ENCODE measurements at places on chromosomes 6 and 20.

DNA sequence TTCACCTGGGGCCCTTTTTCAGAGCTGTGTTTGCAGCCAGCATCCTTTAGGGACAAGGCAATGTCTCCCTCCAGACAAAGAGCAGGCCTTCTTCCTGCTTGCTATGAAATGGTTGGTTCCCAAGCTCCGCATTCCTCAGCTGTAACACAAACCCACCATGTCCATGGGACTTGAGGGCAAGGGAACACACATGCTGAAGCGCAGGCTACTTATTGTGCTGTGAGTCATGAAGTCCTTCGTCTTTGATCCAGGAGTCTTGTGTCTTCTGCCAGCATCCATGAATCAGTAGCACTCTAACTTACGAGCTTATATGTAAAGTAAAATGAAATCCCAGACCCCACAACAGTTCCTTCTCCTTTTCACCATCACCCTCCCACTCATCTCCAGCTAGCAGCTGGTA lies 59.0 kb downstream of the ANKRD60 start:
- no peak for DNase-seq

DNA sequence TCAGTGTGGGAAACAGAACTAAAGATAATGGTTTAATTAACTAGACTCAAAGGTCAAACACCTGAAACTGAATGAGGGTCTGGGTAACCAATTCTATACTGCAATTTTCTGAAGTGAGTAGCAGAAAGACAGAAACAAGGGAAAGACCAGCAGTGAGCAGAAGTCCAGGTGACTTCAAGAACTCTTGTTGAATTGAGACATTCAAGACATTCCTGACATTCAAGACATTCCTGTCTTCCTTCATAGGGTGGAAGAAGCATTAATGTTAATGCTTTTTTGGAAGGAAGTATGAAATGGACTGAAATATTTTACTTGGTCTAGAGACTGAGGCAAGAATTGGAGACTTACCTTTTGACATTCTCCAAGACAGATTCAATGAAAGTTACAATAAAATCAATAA lies 529.9 kb upstream of the MMS22L start:
- DNase-seq = no peak

GRCh38 chr6:119256978-119257462 lies 92.5 kb downstream of the MAN1A1 start:
- no peak for DNase-seq

DNA sequence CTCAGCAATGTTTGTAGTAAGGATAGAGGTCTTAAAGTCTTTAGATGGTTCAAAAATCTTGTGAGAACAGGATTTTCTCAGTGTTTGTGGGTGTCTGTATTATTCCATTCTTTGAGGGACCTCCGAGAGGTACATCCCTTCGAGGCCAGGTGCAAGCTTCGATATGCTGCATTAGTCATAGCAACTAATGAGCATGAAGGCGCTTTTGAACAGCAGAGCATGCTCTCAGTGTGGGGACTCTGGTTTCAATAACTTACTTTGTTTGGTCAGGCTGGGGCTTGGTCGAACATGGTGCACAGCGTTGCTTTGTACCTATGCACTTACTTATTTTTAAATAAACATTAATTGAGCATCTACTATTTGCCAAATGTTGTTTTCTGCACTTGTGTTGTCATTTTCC lies 297.9 kb downstream of the CLIC5 start:
- DNase-seq = no peak

- DNase-seq = no peak
These were observed 26.7 kb downstream of the TNXB start for GRCh38 chr6:32082478-32082877.

DNA sequence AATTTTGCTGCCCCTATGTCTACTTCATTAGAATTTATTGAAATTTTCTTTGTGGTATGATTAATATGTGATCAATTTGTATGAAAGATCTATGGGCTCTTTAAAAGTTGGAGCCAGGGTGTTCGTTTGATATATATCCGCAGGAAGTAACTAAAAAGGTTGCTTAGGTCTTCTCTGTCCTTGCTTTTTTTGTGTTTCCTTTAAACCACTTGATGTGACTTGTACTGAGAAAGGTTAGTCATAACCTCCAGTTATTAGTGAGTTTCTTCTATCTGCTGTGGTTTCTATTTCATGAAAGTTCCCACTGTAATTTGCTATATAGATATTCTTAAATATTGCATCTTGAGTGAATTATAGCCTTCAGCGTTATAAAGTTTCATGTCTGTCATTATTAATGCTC lies 585.3 kb upstream of the ARID1B start:
- no peak for DNase-seq

- no peak for DNase-seq
These were observed 41.2 kb downstream of the IGF2R start for GRCh38 chr6:160010067-160010466.

DNA sequence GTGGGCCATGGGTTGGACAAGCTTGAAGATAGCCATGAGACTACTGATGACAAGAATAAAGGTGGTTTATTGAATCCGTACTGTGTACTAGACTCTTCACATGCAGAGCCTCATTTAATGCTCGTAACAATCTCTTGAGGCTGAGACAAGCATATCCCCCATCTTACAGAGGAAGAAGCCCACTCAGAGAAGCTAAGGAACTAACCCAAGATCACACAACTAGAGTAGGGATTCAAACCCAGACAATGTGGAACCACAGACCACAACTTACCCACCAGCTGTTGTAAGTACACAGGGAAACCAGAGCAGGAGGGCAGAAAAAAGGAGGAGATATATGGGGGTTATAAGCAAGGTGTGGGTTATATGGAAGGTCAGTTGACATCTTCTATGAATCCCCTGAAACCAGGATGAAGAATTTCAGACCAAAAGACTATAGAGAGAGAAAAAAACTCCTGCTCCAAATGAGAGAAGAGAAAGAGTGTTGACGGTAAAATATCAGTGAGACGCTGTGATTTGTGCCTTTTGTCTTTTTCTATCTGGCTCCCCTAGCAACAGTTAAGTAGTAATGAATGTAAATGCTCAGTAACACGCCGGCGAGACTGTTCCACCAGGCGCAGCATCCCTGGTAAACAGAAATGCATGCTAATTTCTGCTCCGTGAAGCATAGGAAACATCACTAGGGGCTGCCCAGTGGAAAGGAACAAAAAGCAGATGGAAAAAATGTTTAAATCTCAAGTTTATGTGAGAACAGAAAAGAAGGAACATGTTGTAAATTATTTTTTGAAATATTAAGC lies 80.1 kb upstream of the SLC22A16 start:
- no peak for DNase-seq

GRCh38 chr20:8809107-8809953 lies 259.6 kb upstream of the PLCB4 start:
- DNase-seq = no peak

GRCh38 chr20:24953209-24953575 lies 4.1 kb downstream of the CST7 start:
- DNase-seq = no peak

GRCh38 chr6:41635365-41635764 lies 2.9 kb upstream of the MDFI start:
- DNase-seq = no peak

DNA sequence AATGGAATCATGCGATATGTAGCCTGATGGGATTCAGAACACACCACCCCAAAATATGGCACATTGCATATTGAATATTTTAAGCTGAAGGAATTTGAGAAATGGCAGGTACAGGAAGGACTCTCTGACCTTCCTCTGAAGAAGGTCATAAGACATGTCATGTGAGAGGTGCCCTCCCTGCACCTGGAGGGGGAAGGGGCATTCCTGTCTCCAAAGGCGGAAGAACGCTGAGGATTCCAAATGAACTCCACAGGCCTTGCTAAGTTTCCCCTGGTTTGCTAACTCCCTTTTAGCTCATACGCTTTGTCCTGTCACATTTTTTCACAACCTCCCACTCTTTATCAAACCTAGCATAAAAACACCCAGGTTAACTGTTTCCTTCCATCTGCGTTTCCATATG lies 347.8 kb downstream of the CDKAL1 start:
- no peak for DNase-seq

DNA sequence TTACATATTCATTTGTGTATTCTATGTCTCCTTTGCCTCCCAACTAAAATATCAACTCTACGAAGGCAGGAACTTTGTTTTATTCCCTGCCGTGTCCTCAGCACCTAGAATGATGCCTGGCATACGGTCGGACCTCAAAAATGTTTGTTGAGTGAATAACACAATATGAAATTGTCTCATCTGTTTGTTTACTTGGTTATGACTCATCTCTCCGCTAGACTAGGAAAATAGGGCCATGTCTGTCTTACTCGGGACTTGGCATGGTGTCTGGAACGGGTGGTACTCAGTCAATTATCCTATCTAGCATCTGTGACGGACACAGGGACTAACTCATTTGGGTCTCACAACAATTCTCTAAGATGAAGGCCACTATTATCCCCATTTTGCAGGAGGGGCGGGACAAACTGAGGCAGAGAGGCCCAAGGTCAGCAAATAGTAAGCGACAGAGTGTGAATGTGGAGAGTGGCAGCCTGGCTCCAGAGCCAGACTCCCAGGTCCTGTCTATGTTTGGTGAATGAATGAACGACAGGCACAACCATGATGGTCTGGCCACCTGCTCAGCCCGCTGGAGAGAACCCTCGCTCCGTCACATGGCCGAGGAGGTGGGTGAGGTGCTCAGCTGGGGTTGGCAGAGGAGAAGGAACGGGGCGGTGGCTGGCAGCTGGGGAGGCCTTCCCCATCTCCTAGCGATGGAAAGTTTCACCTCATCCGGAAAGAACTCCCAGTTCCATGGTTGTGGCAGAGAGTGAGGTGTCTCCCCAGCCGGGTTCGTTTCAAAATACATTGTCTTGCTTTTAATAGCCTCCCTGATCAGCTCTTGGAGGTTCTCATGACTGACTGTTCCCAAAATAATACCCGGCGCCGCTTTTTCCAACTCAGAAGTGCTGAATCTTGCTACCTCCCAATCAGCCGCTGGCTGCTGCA lies 27.6 kb upstream of the NFATC2 start:
- DNase-seq = no peak

DNA sequence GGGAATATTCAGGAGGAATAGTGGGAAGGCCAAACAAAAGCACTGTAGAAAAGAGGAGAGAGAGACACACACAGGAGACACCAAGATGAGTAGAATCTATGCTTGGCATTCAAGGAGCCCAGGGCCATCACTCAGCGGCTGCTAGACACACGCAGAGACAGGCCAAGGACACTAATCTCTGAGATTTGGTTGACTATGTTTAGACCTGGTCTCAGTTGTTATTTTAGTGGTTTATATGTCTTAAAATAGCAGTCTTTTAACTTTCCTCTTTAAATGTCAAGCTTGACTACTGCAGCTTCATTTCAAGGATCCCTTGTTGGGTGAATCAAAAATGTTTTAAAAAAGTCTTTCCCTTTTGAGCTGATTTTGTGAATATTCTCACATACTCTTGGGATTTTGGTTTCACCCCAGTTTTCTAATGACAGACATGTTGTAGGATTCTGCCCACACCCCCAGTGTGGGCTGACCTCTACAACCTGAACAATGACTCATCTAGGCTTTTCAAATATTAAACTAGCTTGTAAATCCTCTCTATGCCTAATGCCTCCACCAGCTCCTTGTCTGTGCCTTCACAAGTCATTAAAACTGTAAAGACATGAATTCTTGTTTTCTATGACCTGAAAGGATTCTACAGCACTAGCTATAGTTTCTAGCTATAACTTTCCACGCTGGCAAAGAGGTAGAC lies 142.7 kb upstream of the EXOC2 start:
- DNase-seq = no peak

DNA sequence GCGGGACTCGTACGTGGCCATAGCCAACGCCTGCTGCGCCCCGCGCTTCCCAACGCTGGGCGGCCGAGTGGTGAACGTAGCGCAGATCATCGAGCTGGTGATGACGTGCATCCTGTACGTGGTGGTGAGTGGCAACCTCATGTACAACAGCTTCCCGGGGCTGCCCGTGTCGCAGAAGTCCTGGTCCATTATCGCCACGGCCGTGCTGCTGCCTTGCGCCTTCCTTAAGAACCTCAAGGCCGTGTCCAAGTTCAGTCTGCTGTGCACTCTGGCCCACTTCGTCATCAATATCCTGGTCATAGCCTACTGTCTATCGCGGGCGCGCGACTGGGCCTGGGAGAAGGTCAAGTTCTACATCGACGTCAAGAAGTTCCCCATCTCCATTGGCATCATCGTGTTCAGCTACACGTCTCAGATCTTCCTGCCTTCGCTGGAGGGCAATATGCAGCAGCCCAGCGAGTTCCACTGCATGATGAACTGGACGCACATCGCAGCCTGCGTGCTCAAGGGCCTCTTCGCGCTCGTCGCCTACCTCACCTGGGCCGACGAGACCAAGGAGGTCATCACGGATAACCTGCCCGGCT lies 3.4 kb downstream of the SLC32A1 start:
- no peak for DNase-seq

DNA sequence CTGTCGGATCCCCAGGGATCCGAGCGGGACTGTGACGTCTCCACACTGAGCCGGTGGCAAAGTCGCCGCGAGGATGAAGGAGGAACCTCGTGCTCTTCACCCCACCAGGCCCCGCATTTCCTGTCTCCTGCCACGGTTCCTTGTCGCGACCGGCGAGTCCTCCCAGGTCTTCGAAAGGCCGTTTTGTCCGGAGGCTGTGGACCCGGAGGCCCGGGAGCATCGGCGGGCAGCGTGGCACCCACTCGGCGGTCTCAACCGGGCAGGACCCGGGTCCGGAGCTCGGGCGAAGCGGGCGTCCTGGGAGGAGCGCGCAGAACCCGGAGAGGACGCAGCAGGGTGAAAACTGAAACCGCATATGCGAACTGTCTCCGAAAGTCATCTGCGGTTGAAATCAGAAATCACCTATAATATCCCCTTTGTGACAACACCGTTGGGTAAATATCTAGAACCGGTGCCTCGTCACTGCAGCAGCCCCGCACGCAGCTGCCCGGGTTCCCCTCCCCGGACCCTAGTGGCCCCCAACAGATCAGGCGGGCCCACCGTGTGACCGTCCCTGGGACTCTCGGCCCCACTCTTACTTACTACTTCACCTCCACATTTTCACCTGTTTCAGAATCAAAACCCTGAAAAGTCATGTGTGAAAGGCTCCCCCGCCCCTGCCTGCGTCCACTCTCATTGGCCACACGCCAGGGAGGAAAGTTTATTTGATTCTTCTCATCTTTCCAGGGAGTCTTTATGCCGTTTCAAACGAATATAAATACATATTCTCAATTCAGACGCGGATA lies 3.1 kb upstream of the ULBP2 start:
- no peak for DNase-seq

DNA sequence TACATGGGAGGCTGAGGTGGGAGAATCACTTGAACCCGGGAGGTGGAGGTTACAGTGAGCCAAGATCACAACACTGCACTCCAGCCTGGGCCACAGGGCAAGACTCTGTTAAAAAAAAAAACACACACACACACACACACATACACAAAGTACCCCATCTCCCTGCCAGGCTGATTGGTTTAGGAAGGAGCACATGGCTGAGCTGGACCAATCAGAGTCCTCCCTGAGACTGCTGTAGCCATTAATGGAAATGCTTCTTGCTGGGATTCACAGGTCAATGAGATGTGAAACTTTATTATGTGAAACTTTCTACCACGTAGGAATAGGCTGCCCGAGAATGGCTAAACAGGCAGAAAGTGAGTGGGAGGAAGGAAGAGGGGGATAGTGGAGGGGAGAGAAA lies 2.9 kb downstream of the TREM1 start:
- DNase-seq = no peak

DNA sequence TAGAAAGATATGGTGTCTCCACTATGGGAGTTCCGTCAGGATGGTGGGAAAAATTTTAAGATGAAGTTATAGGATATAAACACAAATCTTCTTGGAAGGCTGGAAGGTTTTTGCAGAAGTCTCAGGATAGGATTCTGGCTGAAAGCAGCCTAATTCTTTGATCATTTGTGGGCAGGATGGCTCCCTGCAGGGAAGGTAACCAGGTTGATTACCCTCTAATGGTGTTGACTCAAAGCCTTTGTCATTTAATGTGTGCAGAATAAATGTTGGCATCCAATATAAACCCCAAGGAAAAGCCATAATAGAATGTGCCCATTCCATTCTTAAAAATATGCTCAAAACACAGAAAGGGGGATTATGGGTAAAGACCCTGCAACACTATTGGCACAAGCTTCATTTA lies 204.3 kb downstream of the EPM2A start:
- DNase-seq = no peak

Measured in anterior cingulate cortex (tissue), 58 donors.